ENCODE measurements at places on chromosomes 2 and 18. TPM values are rescaled to one million over a fixed set of nuclear protein-coding genes. Genes with fewer than 3 reads are reported as not detected.

DNA sequence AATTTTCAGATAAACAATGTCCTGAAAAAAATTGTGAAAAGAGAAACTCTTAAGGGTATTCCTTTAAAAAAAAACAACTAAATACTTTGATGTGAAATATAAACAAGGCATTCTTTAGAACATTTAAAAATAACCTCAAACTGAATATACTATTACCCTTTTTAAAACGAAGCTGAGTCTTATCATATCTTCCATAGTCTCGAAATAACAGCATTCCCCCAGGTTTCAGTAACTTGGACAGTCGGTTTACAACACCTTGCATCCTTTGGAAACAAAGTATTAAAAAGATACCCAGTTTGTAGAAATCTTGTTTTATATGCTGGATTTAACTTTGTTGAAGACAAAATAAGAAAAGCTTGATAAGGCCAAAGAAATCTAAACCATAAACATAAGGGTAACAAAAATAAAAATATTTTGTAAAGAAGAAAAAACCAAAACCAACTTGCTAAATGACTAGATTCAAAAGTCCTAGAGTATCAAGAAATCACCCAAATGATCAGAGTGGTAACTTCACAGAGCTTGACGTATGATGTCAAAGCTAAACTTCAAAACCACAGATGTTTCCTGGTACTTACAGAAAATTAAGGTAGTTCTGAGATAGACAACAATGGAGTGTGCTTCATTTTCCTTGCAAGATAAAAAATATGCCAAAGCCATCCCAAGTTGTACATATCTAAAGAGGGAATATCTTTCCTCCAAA, 107.8 kb downstream of the METTL8 start:
- no peak for DNase-seq

DNA sequence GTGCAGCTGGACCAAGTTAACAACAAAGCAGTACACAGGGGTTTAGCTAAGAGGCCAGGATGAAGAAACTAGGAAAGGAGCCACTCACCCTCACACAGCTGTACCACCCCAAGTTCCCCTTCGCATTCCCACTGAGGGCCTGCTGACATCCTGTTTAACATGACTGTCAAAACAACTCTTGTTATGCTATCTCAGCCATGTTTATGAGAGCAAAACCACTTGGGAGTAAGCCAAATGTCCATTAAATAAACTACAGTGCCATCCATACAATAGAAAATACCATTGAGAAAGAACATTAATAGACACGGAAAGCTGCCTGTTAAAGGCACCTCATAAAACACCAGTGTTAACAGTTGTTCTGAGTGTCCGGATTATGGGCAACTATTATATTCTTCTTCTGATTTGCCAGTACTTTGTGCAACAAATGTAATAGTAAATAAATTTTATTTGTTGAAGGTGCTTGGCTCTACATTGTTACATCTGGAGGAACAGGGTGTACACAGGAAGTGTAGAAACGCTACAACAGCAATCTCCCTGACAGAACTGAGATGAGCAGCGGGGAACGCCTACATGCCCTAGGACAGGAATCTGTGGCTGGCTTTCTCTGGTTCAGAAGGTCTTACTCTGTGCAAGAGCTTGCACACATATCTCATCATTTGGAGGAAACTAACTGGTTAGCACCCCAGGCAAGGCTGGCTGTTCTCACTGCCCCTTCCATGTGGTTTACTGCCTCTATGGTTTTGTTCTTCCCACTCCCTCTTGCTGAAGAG, 85.6 kb downstream of the EHD3 start:
- no peak for DNase-seq

- DNase-seq: no peak
Measured at GRCh38 chr2:120490091-120490798, 144.3 kb downstream of the INHBB start.

DNA sequence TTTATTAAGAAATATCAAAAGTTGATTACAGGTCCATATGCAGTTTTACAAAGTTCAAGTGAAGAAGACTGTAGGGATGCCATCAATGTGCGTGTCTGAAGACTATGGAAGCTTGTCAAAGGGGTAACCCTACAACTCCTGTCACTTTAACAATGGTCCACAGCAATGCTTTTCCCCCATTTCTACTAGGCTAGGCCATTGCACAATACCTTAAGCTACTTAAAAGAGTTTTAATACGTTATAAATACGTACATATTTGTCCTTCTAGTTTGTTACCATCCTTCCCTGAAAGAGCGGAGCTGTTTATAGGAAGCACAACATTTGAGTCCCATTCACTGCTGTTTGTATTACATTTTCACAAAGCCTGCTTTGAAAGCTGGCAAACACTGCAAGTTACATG, 26.7 kb downstream of the CNRIP1 start:
- DNase-seq: no peak

ZNF514 gene
- 22.5 TPM for polyA plus RNA-seq

PTPRN gene
- polyA plus RNA-seq: 0.09 TPM

Measured in left renal pelvis (tissue), 4 donors.